LoVo (cell line): ENCODE measurements at places on chromosomes 12 and 14.

DNA sequence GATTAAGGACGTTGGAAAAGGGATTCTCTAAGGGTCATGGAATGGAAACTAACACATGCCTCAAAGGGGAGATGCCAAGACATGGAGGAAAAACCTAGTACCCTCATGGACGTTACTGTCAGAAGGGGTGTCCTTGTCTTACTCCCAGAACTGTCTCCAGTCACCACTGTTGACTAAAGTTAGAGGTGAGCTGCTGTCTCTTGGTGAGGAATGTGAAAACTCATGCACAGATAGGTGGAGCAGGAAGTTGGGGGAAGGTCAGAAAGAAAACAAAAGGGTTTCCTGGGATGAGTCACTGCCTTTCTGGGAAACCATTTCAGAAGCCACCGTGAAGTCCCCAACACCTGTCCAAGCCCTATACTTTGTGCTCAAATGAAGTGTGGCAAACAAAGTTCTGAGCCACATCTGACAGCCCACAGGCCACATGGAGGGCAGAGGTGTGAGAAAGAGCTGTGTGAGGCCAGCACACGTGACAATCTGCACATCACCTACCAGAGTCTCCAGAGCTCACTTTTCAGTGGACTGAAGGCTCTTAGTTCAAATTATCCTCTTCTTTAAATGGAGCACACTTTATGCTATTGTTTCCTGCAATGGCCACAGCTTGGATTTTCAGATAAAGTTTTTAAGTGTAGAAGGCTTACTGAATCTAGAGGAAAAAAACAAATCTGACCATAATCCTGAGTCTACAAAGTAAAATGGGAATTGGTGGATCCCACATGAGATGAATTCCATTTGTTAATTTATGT, 92.9 kb upstream of the EGLN3 start:
- peak; percentile 84 for DNase-seq

DNA sequence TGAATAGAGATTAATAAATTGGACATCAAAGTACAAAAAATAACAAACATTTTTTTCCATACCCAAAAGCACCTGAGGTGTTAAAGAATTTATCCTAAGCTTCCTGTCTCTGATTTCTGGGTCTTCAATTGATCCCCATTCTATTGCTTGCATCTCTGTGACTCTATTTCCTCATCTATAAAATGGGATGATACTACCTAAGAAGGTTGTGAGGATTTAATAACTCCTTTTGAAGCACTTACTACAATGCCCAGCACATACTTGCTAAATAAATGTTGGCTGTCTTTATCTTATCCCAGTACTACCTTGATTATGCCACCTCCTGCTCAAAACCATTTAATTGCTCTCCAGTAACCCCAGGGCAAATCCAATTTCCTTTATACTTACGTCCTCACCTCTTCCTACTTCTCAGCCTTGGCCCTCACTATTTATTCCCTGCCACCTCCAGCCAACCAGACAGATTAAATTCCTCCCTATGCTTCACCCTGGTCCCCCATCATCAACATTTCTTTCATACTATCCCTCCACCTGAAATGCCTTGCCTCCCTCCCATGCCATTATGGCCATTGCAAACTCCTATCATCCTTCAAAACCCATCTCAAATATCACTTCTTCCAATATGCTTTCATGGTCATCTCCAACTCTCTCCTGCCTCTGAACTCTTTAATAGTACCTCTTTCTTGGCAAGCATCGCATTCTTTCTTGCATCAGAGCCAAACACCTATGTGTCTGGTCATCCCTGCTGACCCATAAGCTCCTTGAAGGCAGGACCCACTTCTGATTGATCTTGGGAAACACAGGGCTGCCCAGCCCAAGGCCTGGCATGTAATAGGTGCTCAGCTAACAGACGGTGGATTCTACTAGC, 7.9 kb upstream of the ASIC1 start:
- DNase-seq: no peak

- no peak for DNase-seq
These were observed 41.1 kb downstream of the EID3 start for GRCh38 chr12:104344682-104345081.

DNA sequence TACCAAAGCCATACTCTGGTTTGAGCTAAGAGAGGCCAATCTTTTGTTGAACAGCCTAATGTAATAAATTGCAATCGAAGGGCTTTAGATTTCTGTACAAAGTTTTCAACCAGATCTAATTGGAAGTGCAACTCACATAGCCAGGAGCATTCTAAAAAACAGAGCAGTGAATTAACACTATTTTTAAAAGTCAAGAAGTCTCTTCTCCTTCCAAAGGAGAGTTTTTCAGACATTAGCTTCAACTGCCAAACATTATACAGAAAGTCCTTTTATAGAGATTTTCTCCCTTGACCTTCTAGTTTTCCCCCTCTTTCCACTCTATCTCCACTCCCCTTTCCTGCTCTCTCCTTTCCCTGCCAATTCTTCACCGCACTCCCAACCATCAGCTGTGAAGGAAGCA, 259.6 kb downstream of the NOVA1 start:
- DNase-seq: no peak

DNA sequence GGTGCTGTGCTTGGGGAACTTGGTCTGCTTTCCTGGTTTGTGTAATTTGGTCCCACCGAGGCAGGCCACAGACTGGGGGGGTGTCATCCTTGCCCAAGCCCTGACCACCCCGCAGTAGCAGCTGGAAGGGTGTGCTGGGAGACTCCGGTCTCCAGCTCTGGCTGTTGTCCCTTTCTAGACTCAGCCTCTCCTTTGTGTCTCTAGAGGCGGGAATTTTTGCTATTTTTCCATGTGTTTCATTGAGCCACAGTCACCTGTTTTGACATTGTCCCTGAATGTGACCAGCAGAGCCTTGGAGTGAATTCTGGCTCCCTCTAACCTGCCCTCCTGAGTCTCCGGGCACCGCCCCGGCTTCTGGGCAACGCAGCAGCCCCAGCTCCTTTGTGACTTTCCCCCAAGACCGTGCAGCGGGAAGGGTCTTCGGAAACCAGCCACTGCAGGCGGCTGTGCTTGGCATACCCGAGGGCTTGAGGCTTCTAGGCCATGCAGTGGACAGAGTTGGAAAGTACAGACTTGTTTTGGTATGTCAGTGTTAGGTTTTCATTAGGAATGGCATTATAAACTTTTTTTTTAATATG, 98.6 kb downstream of the TNFAIP2 start:
- DNase-seq: no peak

- peak; percentile 36 for DNase-seq
These were observed 11.4 kb downstream of the GPR19 start for GRCh38 chr12:12684375-12685106.

- no peak for DNase-seq
These were observed 1.4 kb upstream of the GTF2A1 start for GRCh38 chr14:81222126-81222525.

DNA sequence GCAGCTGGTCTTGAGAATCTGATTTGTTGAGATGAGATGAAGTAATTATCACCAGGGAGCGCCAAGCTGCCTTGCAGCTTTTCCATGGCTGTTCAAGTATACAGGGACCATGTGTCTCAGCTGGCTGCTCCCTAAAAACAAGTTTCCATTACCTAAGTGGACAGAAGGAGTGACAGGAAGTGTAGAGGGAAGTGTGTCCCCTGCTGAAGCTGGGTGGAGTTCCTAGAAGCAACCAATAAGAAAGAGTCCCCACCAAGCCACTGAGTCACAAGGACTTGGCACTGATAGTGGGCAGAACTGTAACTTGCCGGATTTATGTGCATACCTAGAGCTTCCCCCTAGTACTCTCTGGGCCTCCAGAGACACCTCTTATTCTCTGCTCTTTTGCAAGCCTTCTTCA, 1.5 kb upstream of the GPX2 start:
- DNase-seq: peak; percentile 23

GRCh38 chr12:52633383-52633782, 15.0 kb upstream of the KRT73 start:
- no peak for DNase-seq

GRCh38 chr14:102777711-102778337, 575 bp downstream of the TRAF3 start:
- DNase-seq: no peak

GRCh38 chr12:69136931-69137613, 102.3 kb upstream of the CPSF6 start:
- no peak for DNase-seq

- DNase-seq: no peak
These were observed 19.7 kb upstream of the GPR132 start for GRCh38 chr14:105084741-105085571.

DNA sequence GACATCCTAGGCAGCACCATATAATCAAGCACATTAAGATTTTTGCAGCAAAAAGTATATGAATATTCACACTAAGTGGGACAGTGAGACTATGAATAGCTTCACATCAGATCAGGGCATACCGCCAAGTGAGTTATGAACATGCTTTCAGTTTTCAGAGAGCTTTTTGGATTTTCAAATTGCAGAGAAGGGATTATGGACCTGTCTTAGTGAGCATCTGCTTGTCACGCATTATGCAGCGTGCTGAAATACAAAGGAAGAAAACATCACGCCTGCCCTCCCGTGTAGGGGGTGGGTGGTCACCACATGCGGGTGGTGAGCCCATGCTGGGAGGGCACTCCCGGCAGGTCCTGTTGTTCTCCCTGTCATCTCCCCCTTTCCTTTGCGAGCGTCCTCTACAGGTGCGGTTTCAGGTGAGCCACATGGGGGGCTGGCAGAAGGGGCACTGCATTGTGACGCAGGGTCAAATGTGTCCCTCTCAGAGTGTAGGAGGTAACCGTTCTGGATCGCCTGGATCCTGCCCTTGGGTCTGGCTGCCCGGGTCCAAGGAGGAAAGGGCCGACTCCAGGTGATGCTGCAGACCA, 42.6 kb downstream of the TRAF3 start:
- no peak for DNase-seq

GRCh38 chr14:71230897-71231296, 323.6 kb downstream of the PCNX1 start:
- DNase-seq: no peak

DNA sequence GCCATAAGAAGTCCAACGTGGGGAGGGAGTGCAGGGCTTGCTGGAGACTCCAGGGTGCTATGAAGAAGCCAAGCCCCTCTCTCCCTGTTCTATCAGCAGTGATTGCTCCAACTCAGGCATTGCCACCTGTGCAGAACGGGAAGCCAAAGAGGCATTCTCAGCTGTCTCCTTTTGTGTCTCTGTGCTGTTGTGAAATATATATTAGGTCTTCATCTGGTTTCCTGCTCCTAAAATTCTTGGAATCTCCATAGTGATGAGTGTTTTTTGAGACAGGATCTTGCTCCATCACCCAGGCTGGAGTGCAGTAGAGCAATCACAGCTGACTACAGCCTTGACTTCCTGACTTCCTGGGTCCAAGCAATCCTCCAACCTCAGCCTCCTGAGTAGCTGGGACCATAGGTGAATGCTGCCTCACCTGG, 51.2 kb upstream of the AEBP2 start:
- DNase-seq: no peak

DNA sequence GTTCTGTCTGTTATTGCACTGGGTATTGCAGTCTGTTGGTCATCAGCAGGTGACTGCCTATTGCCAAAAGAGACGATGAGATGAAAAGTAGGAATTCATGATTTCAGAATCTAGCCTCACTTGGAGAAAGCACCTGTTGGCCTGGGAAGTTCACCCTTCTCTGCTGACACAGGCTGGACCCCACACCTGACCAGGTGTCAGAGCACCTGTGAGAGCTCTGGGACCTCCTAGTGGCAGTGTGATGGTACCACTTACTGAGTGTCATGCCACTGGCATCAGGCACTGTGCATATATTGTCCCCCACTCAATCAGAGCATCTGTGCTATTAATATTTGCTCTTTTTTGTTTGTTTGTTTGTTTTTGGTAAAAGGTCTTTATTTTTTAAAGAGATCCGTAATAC, 68.0 kb downstream of the RASSF3 start:
- DNase-seq: no peak

- DNase-seq: no peak
These were observed 135.5 kb downstream of the ANO2 start for GRCh38 chr12:5809586-5809985.

GRCh38 chr12:20211981-20212421, 156.3 kb upstream of the PDE3A start:
- DNase-seq: no peak

DNA sequence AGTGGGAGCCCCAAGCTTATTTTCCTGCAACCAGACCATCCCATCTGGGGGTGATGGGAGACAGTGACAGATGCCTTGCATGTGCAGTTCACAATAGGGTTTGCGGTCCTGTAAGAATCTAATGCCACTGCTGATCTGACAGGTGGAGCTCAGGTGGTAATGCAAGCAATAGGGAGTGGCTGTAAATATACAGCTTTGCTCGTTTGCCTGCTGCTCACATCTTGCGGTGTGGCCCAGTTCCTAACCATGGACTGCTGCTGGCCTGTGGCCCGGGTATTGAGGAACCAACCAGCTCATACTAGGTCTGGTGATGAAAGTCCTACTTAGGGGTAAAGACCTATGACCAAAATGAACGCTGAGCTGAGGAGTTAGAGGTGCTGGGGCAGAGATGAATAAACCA, 36.1 kb upstream of the CCDC88C start:
- no peak for DNase-seq

DNA sequence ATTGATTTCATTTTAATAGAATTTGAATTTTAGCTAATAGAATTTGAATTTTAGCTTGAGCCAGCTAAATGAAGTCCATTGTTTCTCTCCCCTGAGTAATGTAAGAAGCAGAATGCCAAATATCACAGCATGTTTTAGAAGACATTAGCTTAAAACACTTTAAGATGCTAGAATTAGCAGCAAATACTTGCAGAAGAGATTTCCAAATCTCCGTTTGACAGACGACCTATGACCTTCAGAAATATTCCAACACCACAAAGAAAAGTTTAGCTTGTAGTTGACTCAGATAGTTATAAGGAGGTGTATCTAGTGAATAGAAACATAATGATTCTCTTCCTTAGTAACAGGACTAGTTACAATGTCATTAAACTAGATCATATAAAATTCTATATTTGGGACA, 51.7 kb upstream of the MYF6 start:
- no peak for DNase-seq

GRCh38 chr14:35883677-35884293, 57.6 kb downstream of the BRMS1L start:
- DNase-seq: peak; percentile 19

DNA sequence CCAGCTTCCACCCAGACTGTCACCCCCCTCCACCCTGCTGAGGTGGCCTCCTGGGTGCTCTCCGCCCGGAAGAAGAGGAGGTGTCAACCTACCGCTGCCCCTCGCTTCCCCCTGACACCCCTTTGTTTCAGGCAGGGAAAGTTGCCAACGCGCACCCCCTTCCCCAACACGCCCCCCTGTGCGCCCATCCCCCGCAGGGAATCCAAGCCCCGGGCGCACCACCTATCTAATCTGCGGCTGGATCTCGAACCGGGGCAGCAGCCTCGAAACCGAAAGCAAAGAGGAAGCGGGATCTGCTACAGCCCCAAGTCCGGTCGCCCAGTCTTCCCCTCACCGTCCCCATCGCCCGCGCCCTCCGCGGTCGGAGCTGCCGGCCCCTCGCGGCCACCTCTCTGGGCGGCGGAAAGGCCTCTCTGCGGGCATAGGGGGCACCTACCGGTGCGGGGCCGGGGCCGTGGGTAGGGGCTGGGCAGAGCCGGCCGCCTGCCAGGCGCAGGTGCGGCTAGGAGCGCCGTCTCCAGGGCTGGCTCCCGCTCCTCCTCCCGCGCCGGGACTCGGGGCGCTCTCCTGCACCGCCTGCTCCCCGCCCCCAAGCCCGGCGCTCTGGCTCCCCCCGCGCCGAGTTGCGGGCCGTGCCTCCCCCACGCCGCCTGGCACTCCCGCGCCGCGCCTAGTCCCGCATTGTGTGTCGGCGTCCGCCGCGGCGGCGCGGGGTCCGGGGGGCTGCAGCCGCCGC, 18.3 kb upstream of the PLEKHH1 start:
- DNase-seq: peak; percentile 42
